ENCODE measurements at places on chromosomes 6 and 20.

GRCh38 chr6:107654764-107655163 is 164.8 kb downstream of the SOBP start:
- DNase-seq = no peak

- DNase-seq = no peak
These were observed 9.3 kb downstream of the ZBTB46 start for GRCh38 chr20:63821811-63822210.

DNA sequence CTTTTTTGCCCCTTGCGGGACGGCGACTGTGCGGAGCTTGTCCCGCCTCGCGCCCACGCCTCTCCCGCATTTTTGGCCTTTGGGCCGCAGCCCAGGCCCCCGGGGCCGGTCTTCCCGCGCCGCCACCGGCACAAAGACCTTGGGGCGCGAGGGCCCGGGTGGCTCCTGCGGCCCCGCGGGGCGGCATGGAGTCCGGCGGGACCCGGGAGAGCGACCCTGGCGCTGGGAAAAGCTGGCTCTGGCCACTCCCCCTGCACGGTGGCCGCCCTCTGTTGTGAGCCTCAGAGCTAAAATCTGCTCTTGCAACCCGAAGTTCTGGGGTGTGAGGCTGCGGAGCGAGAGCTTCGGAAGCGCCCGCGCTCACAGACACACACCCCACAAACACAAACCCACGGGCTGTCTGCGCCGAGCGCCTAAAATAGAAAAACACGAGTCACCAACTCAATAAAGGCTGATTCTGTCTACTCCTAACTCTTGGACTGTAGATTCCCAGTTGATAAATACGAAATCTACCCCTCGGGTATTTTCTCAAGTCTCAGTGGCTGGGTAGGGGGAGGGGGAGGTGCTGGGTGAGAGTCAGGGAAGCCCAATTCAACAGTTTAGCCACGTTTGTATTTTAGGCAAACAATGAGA is 496 bp upstream of the BEND3 start:
- DNase-seq = no peak

DNA sequence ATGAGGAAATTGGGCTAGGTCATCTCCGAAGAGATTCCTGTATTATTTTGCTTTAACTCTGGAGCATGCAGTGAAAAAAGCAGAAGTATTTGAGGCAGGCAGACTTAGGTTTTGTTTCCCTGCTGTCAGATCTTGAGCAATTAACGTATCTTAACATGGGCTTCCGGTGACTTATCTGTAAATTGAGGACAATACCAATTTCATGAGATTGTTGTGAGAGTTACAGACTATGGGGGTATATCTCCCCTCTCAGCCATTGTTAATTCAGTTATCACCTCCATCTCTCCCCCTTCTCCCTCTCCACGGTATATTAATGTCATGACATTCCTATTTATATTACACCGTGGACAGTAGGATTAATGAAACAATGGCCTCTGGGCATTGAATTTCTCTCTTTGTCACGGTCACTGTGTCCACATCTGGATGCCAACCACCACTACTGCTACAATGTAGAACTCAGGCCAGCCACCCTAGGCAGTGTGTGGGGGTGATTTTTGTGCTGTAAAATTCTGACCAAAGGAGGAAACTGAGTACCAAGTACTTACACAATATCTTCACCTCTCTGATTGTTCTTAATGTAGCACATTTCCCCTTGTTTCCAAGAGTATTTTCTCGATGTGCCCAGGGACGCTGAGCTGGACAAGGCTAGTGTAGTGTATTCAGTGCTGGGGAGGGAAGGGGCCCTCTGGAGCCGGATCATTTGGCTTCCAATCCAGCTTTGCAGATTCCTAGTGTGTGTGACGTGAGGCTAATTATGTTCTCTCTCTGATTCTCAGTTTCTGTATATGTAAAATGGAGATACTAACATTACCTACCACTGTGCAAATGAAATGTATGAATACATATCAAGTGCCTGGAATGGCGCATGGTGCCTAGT is 77.2 kb downstream of the GCNT2 start:
- DNase-seq = no peak

DNA sequence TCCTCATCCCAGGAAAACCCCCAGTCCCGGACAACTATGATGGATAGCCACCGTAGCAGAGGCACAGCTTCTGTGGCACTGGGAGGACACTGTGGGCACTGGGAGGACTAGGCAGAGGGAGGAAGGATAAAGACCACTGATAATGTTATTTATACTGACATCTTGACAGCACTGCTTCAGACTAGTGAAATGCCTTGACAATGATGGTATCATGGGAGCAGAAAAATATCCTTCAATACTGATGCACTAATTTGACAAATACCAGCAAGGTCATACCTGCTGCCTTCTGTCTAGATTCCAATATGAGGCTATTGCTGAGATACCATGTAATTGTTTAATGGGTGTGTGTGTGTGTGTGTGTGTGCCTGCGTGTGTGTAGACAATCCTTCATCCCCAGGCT is 148.6 kb downstream of the PHACTR1 start:
- DNase-seq = no peak

DNA sequence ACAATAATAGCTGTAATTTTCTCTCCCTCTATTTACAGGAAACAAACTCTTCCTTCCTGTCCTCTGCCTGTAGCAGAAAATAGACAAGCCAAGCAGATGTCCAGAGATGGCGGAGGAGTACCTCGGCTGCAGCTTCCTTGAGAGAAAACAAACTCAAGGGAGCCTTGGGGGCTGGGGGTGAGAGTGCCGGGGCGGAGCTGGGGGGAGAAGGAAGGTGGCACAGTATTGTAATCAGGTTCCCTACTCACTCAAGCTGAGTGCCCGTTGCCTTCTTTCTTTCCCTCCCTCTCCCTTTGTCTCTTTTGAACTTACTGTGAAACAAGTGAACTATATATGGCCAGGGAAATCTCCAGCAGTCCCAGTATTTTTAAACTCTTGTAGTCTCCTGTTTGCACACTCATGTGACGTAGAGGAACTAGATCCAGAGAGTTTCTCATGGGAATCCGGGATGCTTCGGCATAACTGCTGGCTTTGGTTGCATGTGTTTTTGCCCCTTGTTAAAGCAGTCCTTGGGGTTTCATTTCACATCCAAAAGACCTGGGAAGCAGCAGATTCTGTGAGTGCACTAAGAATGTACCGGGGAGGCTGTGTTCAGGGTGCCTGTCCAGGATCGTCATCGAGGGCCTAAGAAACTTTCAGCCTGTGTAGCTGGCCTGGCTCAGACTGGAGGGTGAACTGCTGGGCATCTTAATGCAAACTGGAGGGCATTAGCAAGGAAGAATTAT is 44.6 kb upstream of the HDDC2 start:
- no peak for DNase-seq

DNA sequence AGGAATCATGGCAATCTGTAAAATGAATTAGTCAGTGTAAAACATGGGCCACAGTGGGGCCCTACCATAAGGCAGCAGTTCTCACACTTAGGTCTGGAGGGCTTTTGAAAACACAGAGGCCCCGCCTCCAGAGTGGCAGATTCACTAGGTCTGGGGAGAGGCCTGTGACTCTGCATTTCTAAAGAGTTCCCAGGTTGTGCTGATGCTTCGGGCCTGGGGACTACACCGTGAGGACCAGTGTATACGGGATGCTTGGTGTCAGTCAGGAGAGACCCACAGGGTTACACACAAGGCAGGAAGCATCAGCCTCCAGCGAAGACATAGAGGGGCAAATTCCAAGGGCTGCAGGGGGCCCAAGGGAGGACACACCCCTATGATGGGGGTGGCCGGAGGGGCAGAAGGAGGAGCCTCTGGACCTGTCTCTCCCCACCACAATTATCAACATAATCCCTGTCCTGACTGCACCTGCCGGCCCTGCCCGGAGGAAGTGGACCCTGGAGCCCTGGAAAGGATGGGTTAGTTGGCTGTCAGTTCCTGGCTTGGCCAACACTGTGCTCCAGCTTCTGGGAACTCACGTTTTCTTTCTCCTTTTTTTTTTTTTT is 46.7 kb downstream of the FGD2 start:
- no peak for DNase-seq

- DNase-seq = no peak
These were observed 34.0 kb downstream of the ZC3H12D start for GRCh38 chr6:149450679-149451375.

GRCh38 chr6:37867756-37868446 is 48.4 kb downstream of the ZFAND3 start:
- DNase-seq = no peak

- DNase-seq = no peak
These were observed 2.6 kb downstream of the FOXO3 start for GRCh38 chr6:108563292-108563691.

- DNase-seq = no peak
These were observed 9.4 kb downstream of the CD40 start for GRCh38 chr20:46127396-46128010.

DNA sequence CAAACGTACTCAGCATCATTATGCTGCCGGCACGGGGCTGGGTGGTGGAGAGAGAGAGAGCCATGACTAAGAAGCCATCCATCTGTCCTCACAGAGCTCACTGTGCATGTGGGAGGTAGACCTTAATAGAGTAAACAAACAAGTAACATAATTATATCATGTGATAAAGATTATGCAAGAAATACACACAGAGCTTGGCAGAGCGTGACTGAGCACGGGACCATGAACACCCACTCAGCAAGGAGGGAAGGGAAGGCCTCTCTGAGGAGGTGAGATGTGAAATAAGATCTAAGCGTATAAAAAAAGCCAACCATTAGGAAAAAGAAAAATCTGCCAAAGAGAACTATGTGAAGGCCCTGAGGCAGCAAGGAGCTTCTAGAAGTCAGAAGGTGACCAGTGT is 207.5 kb downstream of the PTPRT start:
- no peak for DNase-seq
